ENCODE measurements at places on chromosomes 3 and 15.

- DNase-seq: no peak
Measured at GRCh38 chr3:123064914-123065313, 1.9 kb upstream of the PDIA5 start.

- peak; percentile 65 for DNase-seq
Measured at GRCh38 chr3:104846270-104846669, 520.4 kb upstream of the ALCAM start.

DNA sequence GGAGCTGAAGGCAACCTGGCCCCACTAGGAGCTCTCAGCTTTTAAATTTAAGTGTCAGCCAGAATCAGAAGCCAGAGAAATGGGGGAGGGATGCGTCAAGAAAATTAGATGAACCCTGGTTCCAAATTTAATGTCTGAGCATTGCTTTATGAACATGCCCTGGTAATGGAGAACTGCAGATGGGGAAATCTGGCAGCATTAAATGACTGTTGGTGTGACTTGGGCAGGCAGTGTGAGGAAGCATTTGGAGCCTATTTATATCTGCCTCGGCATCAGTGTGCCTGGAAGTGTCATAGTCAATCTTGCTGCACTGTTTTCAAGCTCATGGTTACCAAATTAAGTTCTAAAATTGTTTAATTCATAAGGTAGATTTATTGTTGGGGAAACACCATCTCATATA, 29.0 kb downstream of the NME9 start:
- no peak for DNase-seq

DNA sequence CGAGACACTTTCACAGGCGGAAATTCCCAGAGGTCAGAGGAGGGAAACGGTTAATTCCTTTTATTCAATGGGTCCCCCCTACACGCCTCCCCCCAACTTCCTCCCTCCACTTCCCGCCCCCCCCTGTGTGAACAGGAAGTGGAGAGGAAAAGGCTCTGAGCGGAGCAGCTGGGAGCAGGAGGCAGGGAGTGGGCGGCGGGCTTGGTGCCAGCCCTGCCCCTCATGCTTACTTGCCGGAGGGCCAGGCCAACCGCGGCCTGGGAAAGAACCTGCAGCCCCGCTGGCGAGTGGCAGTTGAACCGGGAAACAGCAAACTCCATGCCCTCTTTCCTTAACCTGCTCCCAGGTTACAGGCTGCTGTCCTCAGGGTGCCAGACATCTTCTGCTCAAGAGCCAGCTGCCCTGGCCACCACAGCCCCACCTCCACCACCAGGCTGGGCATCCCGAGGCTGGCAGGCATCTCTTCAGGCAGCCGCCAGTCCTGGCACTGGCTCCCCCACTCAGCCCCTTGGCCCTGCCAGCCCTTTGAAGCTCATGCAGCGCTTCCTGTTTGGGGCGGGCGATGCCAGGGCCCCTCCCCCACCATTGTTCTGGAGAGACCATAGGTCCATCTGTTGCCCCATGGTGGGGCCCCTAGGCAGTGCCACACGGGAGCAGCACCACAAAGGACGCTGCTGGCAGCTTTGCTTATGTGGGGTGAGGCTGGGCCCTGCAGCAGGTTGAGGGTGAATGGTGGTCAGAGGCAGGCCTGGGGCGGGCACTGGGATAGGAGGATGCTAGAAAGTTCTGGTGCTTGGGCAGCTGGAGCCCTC, 12.9 kb downstream of the VPS18 start:
- DNase-seq: no peak

DNA sequence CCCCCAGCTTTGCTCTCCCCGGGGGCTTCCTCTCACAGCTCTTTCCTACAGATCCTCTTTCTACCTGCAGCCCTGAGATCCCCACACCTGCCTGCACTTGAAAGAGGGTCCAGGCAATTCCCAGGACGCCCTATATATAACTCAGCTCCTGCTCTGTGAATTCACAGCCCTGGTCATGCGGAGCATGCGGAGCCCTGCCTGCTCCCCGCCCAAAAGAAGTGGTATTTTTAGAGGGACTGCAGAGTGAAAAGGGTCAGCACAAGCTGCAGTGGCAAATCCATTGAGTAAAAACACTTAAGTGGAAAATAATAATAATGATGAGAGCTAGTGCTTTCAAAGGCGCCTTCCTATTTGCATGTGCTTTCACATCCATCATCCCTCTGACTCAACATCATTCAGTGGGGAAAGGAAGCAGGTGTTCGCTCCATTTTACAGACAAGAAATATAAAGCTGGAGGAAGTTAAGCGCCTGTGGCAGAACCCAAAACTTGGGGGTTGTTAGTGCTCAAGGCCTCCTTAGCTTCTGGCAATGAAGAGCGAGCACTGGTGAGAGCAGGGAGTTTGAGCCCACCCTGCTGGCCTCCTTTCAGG, 76.3 kb upstream of the LIPC start:
- DNase-seq: no peak

DNA sequence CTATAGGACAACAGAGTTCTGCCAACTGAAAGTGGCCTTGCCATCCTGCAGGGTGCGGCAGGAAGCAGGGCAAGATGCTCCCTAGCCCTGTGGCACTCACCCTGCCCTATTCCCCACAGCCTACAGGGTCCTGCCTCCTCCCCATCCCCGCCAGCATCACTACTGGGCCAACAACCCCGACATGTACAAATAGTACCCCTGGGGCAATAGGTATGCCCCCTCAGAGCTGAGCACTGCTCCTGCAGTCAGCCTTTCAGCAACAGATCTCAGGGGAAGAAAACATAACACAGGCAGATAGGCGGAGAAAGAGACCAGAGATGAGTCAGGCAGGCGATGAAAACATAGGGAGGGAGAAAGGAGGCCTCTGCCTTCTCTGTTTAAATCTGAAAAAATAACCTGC, 74.7 kb downstream of the XXYLT1 start:
- peak; percentile 72 for DNase-seq

- DNase-seq: no peak
Measured at GRCh38 chr3:191568206-191568605, 107.2 kb downstream of the PYDC2 start.

GRCh38 chr3:144364737-144365136, 393.1 kb downstream of the DIPK2A start:
- peak; percentile 3 for DNase-seq

DNA sequence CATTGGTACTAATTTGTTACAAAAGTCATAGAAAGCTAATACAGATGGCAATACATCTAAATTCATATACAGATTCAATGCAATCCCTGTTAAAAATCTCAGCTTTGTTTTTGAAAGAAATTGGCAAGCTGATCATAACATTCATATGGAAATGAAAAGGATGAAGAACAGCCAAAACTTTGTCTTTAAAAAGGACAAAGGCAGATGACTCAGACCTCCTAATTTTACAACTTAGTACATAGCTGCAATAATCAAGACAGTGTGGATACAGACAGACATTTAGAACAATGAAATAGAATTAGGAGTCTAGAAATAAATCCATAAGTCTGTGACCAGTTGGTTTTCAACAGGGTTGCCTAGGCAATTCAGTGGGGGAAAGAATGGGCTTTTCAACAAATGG, 63.3 kb downstream of the AQP9 start:
- DNase-seq: peak; percentile 81

DNA sequence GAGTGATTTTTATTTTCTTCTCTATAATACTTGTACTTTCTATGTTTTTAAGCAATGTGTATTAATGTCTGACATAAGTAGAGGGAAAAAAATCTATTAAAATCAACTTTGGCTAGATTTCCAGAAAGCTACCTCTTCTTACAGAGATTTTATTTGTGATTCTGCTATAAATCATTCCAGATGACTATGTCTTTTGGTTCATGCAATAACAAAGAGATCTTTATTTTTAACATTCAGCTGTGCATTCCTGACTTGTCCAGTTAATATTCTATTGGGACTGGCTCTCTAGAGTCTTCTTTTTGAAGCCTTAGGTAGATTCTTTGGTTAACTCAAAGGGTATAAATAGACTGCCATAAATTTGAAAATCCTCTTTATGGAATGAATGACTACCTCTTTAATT, 74.3 kb upstream of the ARPP21 start:
- no peak for DNase-seq

DNA sequence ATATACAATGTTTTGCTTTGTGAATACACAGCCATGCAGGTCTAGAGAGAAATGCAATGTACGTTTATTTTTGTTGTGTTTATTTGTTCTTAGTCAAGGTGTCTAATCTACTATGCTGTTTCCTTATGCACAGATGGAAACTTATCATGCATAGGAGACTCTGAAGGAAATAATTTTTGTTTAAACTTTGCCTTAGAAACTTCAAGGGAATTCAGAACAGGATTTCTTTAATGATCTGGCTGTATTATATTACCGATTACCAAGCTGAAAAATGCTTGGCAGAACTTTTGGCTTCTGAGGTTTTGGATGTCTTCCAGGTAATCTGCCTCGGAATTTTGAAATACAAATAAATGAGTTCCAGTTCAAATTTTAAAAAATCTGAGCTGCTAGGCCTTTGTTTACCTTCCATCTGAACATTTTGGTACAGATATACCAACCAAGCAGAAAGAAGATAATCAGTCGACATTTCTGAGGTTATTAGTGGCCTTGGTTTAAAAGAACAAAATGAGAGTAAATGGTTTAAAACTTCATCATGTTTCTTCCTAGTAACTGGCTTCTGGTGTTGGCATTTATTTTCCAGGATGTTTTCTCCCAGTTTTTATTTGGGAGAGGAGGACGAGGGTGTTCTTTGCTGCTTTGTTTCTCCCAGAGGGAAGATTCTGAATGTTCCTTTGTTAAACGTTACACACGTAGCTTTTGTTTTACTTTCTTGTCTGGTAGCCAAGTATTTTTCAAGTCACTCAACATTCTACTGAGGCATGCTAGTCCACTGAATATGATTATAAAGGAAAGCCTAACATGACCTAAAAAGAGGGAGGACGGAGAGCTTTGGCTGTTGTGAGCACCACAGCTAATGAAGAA, 421.8 kb upstream of the TBL1XR1 start:
- DNase-seq: peak; percentile 82

DNA sequence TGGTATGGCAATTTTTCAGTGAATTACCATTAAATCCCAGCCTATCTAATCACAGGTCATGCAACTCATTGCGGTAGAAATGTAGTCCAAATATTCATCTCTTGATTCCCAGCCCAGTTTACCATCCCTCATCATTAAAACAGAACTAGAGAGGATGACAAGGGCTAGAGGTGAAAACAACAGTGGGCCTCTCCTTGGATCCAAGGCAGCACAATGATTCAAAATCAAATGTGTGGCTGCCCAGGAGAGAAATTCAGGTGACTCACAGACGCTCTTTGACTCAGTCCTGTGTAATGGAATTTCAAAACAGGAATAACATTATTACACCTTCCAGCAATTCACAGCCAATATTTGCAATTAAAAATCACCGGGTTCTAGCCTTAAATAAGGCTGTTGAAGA, 246.5 kb downstream of the TBL1XR1 start:
- DNase-seq: peak; percentile 56

GRCh38 chr15:58453931-58454793, 22.4 kb downstream of the LIPC start:
- DNase-seq: no peak

- DNase-seq: no peak
Measured at GRCh38 chr3:110530902-110531301, 540.7 kb upstream of the NECTIN3 start.

DNA sequence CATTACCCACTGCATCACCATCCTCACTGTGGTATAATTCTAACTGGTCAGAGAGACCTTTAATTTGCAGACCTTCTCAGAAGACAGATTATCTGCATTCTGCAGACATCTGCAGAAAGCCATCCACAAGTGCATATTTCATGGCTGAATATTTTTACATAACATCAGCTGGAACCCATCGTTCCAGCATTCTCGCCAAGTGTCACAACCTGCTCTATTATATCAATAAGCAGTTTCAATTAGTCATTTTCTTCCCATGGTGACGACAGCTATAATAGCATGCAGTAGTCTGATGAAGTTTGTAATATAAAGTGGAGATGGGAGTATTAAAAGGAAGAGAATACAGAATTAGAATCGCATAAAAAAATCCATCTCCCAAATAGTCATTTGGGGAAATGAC, 334.7 kb downstream of the FHIT start:
- no peak for DNase-seq

DNA sequence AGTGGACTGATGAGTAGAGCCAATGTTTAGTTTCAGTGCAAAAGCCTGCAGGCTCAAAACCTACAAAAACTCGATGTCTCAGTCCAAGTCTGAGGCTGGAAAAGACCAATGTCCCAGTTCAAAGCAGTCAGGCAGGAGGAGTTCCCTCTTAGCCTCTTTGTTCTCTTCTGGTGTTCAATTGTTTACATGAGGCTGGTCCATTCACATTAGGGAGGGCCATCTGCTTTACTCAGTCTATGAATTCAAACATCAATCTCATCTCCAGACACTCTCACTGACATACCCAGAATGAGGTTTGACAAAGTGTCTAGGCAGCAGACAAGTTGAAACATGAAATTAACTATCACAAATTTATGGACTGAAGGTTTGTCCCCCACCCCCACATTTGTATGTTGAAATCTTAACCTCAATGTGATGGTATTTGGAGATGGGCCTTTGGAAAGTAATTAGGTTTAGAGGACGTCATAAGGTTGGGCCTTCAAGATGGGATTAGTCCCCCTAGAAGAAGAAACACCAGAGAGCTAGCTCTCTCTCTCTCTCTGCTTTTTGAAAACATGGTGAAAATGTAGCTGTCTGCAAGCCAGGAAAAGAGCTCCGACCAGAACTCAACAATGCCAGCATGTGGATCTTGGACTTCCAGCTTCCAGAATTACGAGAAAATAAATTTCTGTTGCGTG, 438.5 kb upstream of the RGMA start:
- no peak for DNase-seq

- DNase-seq: no peak
Measured at GRCh38 chr3:31232055-31233025, 300.4 kb upstream of the STT3B start.

DNA sequence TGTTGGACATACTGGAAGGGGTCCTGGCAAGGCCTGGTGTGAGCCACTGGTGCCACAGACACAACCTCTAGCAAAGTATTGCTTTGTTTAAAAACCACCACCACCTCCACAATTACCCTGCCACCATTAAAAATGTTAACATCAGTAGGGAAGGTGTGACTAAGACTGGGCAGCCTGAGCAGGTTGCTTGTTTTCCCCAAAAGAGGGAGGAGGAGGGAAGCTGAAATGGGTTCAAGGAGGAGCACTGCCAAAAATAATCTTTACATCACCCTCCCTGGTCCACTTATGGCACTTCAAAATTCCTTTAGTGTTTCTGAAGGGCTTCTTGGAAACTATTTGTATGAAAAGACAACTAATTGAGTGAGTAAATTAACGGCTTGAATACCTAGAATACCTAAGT, 99.8 kb upstream of the FGF7 start:
- DNase-seq: peak; percentile 39
